ENCODE measurements at places on chromosomes 4 and X.
A peak's percentile ranks its signal among the peaks of the same experiment; 100 is the strongest.

DNA sequence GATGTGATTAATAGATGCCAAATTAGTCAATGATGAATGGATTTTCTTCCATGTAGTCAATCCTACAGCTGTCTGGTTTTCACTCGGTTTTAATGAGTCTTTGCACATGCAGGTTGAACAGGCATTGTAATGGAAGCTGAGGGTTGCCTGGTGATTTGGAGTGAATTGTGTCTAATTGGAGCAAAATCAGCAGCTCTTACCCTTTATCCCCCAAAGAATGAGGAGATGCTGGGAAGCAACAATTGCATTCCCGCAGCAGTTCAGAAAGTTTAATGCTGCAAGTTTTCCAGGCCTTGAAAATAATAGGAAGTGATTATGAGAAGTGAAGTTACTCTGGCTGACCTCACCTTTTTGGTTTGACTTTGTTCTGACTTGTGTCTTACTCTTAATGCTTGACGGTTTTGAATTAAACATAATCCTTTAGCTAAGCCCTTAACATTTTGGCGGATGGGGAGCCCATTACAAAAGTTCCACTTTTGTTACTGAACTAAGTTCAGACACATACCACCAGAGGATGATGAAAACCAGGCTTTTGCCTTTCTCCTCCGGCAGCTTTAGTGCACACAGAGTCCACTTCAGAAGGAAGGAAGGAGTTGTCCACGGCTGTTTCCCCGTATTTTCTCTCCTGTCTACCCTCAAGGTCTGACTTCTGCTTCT lies 78.8 kb upstream of the TBC1D9 start:
- H3K27me3 ChIP-seq = peaks cover 3% of the 10 kb centered on the region
- no peak for ATAC-seq
- H3K36me3 ChIP-seq = no peaks in the 10 kb centered on the region
- no peaks in the 10 kb centered on the region for H3K4me1 ChIP-seq
- H3K27ac ChIP-seq = no peak overlapping the region

- no peaks in the 10 kb centered on the region for H3K4me1 ChIP-seq
- H3K36me3 ChIP-seq = no peaks in the 10 kb centered on the region
- no peaks in the 10 kb centered on the region for H3K27me3 ChIP-seq
These were observed 320.3 kb upstream of the TECRL start for GRCh38 chr4:64729561-64729960.

DNA sequence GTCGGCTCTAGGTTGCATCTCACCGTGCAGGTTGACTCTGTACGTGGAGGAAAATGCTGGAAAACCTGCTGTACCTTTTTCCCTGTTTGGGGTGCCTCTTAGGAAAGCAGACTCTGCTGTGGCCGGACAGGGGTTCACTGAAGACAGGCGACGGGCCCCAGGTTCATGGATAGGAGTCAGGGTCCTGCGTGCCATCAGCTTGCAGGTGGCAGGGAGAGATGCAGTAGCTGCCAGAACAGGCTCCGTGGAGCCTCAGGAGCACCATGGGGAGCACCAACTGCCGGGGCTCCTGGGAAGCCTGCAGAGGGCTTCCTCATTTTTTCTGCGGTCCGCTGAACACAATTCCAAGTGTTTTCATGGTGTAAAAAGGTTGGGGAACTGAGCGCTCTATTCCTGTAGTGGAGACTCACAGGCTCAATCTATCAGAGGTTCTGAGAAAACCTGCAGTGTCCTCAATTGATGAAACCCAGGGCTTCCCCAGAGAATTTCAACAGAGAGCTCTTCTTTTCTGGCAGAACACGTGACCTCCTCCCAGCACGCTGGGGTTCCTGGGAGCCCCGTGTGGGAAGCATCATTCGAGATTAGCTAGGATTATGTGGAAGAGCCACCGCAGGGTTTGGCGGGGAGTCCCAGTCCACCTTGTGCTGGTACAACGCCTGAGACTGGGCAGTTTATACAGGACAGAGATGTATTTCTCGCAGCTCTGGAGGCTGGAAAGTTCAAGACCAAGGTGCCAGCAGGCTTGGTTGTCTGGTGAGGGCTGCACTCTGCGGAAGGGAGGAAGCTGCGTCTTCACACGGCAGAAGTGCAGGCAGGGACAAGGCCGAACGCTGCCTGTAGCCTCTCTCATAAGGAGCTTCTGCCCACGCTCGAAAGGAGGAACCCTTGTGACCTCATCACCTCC lies 1.6 kb downstream of the HTRA3 start:
- no peaks in the 10 kb centered on the region for H3K36me3 ChIP-seq
- H3K27ac ChIP-seq = no peak overlapping the region
- H3K4me3 ChIP-seq = no peak overlapping the region
- H3K27me3 ChIP-seq = peaks cover 37% of the 10 kb centered on the region

- ATAC-seq = no peak
- peaks cover 14% of the 10 kb centered on the region for H3K4me1 ChIP-seq
- peaks cover 5% of the 10 kb centered on the region for H3K36me3 ChIP-seq
- H3K27me3 ChIP-seq = no peaks in the 10 kb centered on the region
These were observed 19.3 kb upstream of the RPL34 start for GRCh38 chr4:108601106-108601505.

- H3K4me1 ChIP-seq = no peaks in the 10 kb centered on the region
- no peak overlapping the region for H3K4me3 ChIP-seq
- peaks cover 99% of the 10 kb centered on the region for H3K36me3 ChIP-seq
These were observed 57.1 kb downstream of the TNIP2 start for GRCh38 chr4:2698951-2699505.

DNA sequence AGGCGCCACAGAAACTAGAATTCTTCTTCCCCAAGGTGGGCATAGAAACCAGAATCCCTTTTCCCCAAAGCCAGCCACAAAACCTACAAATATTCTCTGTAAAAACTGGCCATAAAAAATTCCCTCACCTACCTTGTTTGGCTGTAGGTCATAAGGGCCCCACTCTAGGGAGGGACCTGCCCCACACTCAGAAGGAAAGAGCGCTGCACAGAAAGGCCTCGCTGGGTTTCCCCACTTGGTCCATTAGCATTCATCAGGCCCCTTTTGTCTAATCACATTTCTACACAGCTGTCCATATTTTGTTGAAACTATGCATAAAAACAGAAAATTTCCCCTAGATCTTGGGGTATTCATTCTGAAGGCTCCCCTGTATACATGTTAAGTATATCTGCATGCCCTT lies 54.1 kb downstream of the PHKA2 start:
- H3K27ac ChIP-seq = no peak overlapping the region
- ATAC-seq = no peak
- H3K27me3 ChIP-seq = no peaks in the 10 kb centered on the region
- peaks cover 25% of the 10 kb centered on the region for H3K36me3 ChIP-seq

- no peak overlapping the region for H3K4me3 ChIP-seq
- H3K27me3 ChIP-seq = no peaks in the 10 kb centered on the region
- peak; percentile 76 for ATAC-seq
- H3K27ac ChIP-seq = no peak overlapping the region
- no peaks in the 10 kb centered on the region for H3K36me3 ChIP-seq
- H3K4me1 ChIP-seq = no peaks in the 10 kb centered on the region
These were observed 71.0 kb downstream of the MTHFD2L start for GRCh38 chr4:74228691-74229640.
